ENCODE measurements at places on chromosomes 11 and 22.

GRCh38 chr11:22275600-22275999 is 62.6 kb upstream of the SLC17A6 start:
- DNase-seq, result no peak

GRCh38 chr11:44607319-44607962 is 42.0 kb downstream of the CD82 start:
- no peak for DNase-seq

DNA sequence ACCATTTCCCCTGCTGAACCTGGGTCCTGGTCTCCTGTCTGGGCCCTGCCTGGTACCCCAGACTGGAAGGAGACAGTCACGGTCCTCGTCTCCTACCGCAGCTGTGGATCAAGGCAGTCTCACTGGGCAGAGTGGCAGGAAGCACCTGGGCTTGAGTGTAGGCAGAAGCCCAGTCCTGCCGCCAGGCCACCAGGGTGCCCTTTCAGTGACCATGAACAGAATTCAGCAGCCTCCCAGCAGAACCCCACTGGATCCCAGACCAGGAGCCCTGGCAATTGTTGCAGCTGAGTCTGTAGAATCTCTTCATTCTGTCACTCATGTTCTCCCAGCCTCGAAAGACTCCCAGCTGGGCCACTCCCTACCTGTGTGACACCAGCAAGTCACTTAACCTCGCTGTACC is 25.5 kb upstream of the CREB3L1 start:
- no peak for DNase-seq

DNA sequence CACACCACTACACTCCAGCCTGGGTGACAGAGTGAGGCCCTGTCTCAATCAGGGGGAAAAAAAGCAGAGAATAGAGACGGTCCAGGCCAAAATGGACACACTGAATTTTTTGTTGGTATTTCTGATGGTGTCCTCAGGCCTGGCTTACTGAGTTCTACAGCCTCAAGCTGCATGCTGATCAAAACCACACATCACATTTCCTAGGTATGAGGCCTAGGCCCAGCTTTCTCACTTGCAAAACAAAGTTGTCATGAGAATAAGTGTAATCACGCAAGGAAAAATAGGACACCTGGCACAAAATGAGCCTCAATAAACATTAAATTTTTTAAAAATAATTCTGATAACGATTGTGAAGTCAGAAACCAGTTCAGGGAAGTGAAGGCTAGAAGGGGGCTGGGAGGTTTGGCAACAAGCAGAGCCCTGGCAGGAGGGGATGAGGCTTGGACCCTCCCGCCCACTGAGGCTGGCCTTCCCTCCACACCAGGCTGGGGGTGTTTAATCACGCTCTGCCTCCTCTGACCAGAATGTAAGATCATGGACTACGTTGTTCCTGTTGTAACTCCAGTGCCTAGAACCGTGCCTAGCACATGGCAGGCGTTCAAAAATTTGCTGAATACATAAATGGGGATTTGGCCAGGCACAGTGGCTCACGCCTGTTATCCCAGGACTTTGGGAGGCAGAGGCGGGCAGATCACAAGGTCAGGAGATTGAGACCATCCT is 18.1 kb downstream of the PACSIN2 start:
- no peak for DNase-seq

DNA sequence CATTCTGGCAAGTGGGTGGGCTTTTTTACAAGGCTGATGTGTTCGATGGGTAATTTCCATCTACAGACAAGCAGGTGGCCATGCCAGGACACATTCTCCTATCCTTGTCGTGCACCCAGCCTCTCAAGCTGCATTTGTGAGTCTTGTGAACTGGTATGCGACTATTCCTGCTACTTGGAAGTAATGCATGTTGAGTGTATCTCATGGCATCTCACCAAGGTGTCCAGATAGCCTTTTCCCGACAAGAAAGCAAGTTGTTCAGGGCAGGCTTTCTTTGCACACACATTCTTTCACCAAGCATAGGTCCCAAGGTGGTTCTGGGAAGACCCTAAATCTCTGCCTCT is 18.8 kb upstream of the SYT13 start:
- DNase-seq, result no peak

DNA sequence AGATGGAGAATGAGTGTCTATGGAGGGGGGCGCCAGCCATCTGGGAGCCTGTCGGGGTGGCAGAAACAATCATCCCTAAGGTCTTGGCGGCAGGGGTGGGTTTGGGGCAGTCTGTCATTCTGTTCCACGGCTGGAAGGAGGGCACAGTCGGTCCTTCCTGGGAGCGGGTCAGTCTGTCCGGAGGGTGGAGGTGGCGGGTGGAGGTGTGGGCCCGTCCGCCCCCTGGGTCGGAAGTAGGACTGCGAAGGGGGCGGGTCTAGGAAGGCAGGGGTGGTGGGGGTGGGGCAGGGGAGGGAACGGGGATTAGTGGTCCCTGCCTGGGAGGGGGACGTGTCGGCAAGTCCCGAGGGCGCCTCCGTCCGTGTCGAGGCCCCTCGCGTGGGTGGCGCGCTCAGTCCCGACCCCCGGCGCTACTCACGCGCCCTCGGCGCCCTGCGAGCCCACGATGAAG is 461 bp downstream of the TBC1D10A start:
- no peak for DNase-seq

- DNase-seq, result no peak
These were observed 51.0 kb downstream of the NF2 start for GRCh38 chr22:29654420-29654819.

DNA sequence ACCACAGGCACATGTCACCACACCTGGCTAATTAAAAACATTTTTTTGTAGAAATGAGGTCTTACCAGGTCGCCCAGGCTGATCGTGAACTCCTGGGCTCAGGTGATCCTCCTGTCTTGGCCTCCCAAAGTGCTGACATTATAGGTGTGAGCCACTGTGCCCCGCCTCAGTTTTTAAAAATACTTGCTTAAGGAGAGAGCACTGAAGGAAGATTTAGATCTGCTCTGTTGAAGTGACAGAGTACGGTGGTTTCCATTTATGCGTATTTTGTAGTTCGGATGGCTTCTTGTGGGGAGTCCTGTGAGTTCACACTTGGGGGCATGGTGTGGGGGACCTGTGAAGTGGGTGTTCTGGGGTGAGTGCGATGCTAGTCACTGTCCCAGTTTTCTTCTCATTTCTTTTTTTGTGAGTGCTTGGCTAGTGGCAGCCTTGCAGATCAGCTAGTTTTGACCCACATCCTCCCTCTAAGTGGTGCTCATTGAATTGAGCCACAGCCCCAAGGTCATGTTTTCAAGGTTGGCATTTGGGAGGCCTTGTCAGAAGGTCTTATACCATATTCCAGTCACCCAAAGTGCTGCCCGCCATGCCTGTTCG is 31.5 kb downstream of the PTPRJ start:
- no peak for DNase-seq

- no peak for DNase-seq
These were observed 37.5 kb downstream of the ZC3H12C start for GRCh38 chr11:110130642-110131238.

- no peak for DNase-seq
These were observed 121.9 kb upstream of the PLET1 start for GRCh38 chr11:112382561-112382960.

DNA sequence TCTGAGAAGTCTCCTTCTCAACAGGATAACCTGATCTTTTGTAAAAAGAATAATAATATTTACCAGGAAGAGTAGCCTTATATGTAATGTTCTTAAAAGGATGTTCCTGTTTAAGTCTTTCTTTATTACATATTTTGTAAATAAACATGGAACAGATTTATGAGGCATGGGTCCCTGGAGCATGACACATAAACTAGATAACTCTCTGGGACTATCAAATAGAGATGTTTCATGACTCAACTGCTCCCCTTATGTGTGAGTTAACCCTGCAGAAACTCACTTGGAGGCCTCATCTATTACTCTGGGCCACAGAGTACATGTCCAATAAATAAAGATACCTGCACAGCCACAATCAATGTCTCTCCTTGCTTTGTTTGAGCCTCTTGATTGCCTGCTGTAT is 64.6 kb downstream of the GDPD4 start:
- DNase-seq, result no peak

DNA sequence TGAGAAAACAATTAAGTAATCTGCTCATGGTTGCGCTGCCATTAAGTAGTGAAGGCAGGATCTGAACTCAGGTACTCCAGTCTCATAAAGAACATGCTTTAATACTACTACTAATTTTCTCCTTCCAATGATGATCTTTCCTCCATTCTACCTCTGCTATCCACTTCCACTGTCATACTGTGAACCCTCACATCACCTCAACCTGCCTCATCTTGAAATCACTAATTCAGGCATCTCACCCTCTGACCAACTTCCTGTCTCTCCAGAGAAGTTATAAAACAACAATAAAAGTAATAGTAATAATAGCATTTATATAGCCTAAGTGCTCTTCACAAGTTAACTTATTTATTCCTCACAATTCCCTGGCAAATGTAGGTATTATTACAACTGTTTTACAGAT is 57.1 kb upstream of the PSMA1 start:
- no peak for DNase-seq

GRCh38 chr11:13009921-13010748 is 1.0 kb downstream of the RASSF10 start:
- no peak for DNase-seq

DNA sequence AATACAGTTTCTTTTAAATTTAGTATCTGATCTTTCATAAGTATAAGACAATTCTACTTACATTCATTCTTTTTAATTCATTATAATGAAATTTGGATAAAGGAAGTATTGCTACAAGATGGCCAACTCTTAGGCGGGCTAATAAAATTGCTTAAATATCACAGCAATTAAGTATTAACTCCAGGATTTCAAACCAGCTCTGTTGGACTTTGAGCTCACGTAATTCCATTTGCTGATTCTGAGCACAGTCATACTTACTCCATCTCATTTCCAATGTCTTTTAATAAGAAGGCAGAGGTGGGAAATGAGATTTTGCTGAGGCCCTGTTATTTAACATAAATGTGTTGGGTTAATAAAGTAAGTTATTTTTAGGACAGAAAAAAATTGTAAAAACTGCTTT is 748.1 kb downstream of the KCNA4 start:
- DNase-seq, result no peak
